Epithelial cell of alveolus of lung (primary cell): ENCODE measurements at places on chromosomes 2 and 18. TPM values are rescaled to one million over a fixed set of nuclear protein-coding genes. Genes with fewer than 3 reads are reported as not detected.

Gene TMEM178A
- total RNA-seq = 0.39 and 1.8 TPM in 2 replicates

Gene TP53I3
- 54.9 and 77.7 TPM in 2 replicates for total RNA-seq

Gene AQP12A
- not detected in 2 replicates for total RNA-seq

Gene CEBPZOS
- total RNA-seq = 15.4 and 33.1 TPM in 2 replicates

Gene DSG4
- not detected in 2 replicates for total RNA-seq

Gene PSTPIP2
- 3.3 and 11.2 TPM in 2 replicates for total RNA-seq

Gene PAX8
- 1.0 and 1.9 TPM in 2 replicates for total RNA-seq

Gene ACMSD
- not detected in 2 replicates for total RNA-seq

Gene ALK
- total RNA-seq = not detected in 2 replicates

Gene IKZF2
- total RNA-seq = 2.2 and 4.7 TPM in 2 replicates

Gene CXXC1
- total RNA-seq = 38.3 and 39.3 TPM in 2 replicates

Gene POTEJ
- not detected in 2 replicates for total RNA-seq
